ENCODE measurements at places on chromosomes 2 and 18.

DNA sequence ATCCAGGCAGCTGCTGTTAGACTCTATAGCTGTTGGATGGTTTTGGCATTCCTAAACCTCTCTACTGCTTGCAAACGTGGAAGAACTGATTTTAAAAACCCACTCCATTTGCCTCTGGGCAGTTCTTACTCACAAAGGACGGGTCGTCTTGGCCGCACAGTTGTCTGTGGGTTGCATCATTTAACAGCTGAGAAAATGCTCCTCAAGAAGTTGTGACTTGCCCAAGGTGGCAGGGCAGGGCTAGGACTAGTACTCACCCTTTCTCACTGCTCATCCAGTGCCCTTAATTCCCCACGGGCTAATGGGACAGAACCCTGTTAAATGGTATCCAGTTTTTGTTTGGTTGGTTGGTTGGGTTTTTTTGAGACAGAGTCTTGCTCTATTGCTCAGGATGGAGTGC, 997 bp upstream of the DRC1 start:
- DNase-seq, result no peak

DNA sequence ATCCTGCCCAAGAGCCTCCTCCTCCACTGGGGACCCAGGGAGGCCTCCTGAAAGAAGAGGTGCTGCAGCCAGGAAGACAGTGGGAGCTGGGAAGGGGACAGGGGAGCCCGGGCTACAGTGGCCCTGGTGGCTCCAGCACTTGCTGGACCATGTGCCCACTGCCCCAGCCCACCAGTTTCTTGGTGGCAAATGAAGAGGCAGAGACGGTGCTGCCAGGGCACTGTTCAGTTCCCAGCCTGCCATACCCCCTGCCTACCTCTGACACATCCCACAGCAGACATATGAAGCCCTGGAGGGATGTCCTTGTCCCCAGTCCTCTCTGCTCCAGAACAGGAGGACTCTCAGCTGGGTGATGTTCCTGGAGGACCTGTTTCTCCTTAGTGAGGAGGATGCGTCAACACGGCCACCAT, 3.7 kb downstream of the RAMP1 start:
- DNase-seq, result no peak

GRCh38 chr2:108354136-108354535, 23.6 kb upstream of the SULT1C4 start:
- DNase-seq, result no peak

DNA sequence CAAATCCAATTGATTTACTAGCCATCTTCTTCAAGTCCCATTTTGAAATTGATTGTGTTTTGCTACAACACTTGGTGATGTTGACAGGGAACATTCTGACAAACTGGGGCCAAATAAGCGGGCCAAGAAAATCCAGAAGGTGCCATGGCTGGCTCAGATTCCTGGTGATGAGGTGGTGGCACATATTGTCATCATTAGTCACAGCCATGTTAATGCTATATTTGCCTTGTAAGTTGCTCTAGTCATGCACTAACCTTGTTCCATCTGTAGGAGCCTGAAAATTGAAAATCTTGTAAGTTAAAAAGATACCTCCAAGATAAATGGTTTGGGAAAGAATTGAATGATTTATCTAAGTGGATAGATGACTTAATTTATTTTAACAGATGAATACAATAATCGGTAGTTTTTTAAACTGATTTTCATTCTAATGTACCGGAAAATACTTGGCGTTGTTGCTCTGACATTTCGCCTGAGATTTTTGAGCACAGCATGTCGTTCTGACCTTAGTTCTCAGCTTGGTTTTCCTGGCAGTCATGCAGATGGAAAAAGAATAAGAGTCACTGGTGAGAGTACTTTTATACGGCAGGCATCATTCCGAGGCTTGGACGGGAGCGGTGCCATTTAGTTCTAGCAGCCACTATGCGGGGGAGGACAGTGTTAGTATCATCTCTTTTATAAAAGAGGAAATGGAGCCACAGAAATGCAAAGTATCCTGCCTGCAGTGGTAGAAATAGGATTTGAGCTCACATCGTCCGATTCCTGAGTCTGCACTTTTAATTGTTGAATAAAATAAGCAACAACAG, 133.9 kb downstream of the ZNF532 start:
- no peak for DNase-seq

- no peak for DNase-seq
These were observed 49.2 kb upstream of the NAB1 start for GRCh38 chr2:190599546-190600220.

- DNase-seq, result no peak
These were observed 117.5 kb upstream of the GAREM1 start for GRCh38 chr18:32588191-32588590.

- DNase-seq, result no peak
These were observed 188.8 kb downstream of the ACKR3 start for GRCh38 chr2:236758406-236758805.

- no peak for DNase-seq
These were observed 15.5 kb upstream of the IL1RN start for GRCh38 chr2:113111823-113112287.

GRCh38 chr2:219439506-219439905, 4.9 kb downstream of the SPEG start:
- DNase-seq, result no peak

DNA sequence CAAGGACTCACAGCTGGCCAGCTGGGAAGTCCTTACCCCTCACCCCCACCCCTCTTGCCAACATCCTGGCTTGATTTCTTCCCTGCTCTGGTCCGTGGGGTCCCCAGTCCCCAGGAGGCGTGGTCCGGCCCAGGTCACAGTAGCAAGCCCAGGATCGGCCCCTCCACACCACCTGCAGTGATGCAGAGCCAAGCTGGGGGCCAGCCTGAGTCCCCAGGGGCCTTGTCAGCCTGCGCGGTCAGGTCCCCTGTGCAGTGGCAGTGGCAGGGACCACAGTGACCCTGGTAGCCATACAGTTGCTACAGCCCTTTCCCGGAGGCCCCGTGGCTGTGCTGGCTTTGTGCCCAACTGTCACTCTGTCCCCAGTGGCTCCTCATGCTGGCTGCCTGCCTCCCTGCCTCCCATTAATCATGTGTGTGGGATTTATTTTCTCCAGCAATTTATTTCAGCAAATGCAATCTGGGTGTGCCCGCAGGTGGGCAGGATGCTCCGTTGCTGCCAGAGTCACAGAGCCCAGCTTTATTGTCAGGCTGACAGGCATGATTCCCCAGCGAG, 8.8 kb upstream of the PRSS56 start:
- no peak for DNase-seq

DNA sequence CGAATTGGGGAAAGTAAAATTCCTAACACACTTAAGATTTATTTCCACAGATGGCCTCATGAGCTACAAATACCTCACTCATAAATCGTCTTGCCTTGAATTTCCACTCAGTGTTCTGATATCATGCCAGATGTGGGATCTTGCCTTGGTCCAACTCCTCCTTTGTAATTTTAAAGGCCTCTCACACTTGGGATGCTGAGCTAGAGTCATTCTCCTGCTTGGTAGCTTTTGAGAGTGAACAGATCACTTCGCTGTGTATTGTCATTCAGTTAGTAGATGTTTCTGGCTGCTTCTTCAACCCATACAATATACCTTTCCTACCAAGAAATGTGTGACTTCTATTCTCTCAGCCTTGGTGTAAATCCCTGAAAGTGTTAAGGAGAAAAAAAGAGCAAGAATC, 309.2 kb downstream of the NRXN1 start:
- DNase-seq, result no peak

DNA sequence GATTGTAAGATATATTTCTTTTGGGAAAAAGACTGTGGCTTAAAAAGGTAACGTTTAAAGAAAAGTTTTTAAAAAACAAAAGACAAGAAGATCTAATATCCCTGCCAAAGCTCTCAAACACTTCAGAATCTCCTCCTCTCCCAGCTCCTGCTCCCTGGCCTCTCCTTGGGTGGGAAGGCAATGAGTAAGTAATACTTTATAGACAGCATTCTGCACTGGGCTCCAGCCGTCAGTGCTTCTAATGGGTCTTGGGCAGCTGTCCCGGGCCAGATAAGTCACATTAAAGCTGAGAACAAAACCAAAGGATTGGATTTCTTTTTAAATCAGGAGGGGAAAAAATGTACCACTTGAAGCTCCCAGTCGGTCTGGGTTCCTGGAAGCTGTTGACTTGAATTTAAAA, 133.7 kb downstream of the ALPK2 start:
- peak; percentile 17 for DNase-seq

All from activated CD4-positive, CD25-positive, alpha-beta regulatory T cell treated with anti-CD3 and anti-CD28 coated beads, Interleukin-2, amount 50 U/mL, for 72 hours (primary cell).